ENCODE measurements at places on chromosomes 7 and 10.

DNA sequence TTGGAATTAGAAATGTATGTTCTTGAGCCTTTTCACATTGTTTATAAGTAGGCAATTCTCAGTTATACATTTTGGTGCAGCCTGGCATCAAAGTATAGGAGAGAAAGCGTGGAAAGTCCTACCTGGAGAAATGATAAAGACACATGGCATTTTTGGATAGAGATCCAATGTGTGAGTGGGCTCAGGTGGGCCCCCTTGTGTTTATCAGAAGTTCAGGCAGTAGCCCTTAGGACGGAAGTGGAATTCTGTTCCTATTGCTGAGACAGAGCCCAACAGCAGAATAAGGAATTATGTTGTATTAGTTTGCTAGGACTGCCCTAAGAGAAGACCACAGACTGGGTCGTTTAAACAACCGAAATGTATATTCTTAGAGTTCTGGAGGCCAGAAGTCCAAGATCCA lies 85.2 kb upstream of the AMPH start:
- DNase-seq, result no peak

GRCh38 chr7:95446618-95447017 lies 11.8 kb upstream of the PON2 start:
- DNase-seq, result no peak

GRCh38 chr7:16098585-16099179 lies 322.7 kb downstream of the CRPPA start:
- no peak for DNase-seq

GRCh38 chr7:119713606-119714005 lies 559.4 kb upstream of the KCND2 start:
- no peak for DNase-seq

GRCh38 chr7:152013230-152013629 lies 12.2 kb upstream of the GALNT11 start:
- DNase-seq, result no peak

GRCh38 chr7:44713680-44714335 lies 34.8 kb upstream of the ZMIZ2 start:
- no peak for DNase-seq

- DNase-seq, result no peak
Observed at GRCh38 chr7:135980665-135981180, 3.6 kb upstream of the MTPN start.

DNA sequence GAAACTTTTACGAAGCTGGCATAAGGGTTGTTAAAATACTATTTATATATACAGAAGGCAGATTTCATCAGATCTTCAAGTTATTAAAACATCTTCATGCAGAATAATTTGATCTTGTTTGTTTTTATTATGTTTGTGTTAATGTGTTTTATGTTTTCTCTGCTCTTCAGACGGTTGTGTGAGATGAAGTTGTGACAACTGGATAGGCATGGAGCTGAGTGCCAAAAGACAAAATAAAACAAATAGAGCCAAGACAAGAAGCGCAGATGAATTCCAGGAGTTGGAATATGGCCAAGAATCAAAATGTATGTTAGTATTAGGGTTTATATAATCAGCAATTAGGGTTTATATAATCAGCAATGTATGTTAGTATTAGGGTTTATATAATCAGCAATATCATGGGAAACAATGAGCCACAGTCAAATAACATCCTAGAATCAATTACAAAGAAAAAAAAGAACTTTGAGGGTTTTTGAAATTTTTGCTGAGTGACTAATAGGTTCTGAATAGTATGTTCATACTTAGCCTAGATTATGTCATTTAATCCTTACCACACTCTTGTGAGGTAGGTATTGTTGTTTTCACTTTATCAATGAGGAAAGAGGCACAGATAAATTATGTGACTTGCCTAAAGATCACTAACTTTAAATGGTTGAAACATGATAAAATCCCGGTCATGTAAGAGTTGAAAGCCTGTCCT lies 488.0 kb upstream of the STEAP1 start:
- DNase-seq, result no peak

DNA sequence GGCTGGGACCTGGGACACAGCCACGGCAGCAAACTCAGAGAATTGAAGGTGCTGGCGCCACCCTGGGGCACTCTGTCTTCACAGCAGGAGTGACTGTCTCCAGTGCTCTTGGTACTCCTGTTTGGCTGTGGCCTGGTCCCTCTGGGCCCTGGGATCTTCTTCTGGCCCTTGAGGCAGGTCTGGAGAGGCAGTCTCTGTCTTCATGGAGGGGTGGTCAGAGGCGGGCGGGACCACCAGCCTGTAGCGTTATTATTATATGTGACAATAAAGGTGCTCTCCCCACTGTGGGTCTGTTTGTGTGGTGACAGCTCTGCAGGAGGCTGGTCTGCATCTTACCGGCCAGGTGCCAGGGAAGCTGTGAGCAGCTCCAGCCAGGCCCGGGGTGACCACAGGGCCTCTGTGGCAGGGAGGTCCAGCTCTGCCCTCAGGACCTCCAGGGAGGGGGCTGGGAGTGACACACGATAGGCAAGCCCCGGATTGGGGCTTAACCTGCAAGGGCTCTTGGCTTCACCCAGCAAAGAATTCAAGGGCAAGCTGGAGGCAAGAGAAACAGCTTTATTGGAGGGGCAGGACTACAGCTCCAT lies 70.3 kb downstream of the MYL10 start:
- DNase-seq, result no peak

DNA sequence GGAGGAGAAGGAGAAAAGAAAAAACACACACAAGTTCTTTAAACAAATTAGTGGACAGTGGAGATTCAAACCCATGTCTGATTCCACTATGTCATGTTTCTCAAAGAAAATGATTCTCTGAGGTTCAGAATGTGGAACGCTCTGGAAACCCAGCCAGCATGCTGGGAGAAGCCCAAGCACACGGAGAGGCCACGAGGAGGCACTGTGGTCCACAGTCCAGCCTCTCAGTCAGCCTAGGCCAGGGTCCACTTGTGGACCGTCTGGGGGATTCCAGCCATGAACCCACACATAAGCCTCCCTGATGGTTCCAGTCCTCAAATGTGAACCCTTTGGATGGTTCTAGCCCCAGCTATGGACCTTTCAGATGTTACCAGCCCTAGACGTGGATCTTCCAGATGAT lies 73.4 kb downstream of the CAV1 start:
- no peak for DNase-seq

DNA sequence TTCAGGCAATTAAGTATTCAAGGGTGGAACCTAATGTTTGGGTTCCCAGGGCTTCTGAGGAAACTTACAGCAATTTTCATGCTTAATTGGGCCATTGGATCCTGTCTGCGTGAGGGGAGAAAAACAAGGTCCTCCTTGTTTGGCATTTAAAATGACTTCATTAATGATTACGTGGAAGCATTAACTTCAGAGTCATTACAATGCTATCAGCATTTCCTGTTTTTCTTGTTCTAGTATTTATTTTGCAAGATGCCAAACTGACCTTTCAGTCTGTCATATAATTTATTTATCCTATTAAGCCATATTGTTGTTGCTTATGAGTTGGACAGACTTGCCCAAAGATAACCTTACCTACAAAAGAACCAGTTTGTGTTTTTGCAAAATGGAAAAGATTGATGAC lies 324.1 kb upstream of the LRRN3 start:
- DNase-seq, result no peak

DNA sequence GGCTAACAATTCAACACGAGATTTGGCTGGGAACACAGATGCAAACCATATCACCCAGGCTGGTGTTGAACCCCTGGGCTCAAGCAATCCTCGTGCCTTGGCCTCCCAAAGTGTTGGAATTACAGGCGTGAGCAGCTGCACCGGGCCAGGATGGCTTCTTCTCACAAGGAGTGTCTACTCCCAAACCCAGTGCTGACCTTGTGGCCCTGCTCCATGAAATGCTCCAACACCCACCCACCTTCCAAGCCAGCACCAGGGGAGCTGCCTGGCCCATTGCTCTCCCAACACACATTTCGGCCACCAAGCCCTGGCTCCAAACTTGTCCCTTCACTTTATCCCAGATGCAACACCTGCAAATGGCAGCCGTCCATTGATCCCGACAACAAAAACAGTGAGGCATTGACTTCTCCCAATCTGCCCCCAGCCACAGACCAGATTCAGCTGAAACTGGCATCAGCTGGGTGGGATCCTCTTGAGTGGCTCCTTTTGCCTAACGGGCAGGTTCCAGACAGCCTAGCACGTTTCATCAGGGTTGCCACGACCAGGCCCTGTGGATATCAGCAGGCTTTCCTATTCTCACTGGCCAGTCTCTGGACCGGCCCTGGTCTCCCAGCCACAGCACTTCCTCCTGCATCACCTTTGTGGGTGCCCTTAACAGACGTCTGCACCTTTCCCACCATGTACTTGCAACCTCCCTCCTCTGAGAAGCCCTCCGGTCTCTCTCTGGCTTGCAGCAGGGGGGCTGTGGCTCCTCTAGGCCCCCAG lies 105.7 kb upstream of the CARD11 start:
- DNase-seq, result no peak

GRCh38 chr7:128204455-128204854 lies 36.6 kb upstream of the LEP start:
- DNase-seq, result no peak

GRCh38 chr10:79322616-79323543 lies 24.4 kb upstream of the PPIF start:
- DNase-seq, result no peak

DNA sequence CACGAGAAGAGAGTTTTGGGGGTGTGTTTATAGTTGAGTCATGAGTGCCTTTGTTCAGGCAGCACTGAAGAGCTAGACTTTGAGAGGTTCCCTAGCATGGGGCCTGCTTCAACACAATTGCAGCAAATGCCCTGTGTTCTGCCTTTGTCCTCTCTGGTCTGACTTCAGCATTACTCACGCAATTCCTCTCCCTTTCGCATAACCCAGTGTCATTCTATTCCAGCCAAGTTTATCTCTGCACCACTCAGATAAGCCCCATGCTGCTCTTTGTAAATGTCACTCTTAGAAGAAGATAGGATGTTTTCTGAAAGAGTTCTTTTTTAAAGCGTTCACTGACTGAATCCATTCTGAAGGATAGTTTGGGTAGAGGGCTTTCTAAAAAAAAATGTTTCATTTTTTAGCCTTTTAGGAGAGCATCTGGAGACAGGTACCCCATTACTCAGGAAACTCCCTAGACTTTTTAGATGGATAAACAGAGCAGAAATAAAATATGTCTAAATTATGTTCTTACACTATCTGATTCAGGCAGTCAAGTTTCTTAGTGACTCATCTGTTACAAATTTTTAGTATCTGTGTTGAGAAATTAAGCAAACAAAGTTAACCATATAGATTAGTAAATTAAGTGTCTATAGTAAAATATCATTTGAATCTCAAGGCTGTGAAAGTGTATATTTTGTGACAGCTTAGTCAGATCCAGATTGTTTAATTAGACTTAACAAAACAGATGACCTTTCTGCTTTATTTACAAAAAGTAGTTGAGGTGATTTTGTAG lies 318.5 kb downstream of the GPR158 start:
- no peak for DNase-seq

DNA sequence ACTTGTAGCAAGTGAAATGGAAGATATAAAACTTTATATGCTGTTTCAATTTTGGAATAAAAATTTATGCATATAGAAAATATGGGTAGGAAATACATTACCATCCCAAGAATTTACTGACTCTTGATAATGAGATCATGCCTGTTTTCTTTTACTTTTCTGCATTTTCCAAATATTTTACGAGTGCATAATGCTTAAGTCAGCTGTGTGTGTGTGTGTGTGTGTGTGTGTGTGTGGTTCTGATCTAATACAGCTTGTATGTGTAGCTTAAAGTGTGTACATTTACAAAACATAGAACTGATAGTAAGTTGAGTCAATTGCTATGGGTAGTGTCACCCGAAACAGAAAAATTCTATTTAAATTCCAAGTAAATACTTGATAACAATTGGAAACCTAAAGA lies 315.9 kb upstream of the LRRN3 start:
- no peak for DNase-seq

- DNase-seq, result no peak
Observed at GRCh38 chr10:131736321-131736980, 164.4 kb upstream of the PPP2R2D start.

GRCh38 chr10:1172256-1172984 lies 116.2 kb downstream of the WDR37 start:
- no peak for DNase-seq

DNA sequence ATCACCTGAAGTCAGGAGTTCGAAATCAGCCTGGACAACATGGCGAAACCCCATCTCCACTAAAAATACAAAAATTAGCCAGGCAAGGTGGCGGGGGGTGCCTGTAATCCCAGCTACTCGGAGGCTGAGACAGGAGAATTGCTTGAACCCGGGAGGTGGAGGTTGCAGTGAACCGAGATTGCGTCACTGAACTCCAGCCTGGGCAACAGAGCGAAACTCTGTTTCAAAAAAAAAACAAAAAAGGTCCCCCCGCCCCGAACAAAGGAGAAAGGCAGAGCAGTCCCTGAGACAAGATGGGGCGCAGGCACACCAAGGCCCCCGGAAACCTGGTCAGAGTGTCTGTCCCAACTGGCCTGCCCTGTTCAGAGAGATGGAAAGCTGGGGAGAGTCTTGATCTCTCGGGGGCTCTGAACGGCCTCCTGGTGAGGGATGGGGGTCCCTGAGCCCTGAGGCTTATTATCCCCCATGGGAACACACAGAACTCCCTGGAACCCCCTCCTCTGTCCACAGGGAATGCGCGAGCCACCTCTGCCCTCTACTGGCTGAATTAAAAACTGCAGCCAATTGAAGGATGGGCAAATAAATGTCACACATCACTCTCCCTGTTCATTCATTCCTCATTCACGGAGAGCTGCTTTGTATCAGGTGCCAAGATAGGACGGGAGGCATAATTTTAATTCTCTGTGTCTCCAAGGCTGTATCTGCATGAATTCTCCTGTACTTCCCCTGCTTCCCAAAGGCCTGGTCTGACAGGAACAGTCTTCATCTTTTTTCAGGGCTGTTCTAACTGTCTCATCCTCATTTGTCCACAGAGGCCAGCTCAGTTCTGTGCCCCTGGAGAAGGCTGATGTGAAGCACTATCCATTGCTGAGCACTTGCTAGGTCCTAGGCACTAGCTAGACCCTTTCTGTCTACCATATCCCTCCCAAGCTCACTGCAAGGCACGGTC lies 28.9 kb downstream of the MAT1A start:
- peak; percentile 0 for DNase-seq

GRCh38 chr7:98831641-98832221 lies 38.1 kb downstream of the TMEM130 start:
- DNase-seq, result no peak

GRCh38 chr7:13651167-13651566 lies 338.3 kb downstream of the ETV1 start:
- DNase-seq, result no peak

DNA sequence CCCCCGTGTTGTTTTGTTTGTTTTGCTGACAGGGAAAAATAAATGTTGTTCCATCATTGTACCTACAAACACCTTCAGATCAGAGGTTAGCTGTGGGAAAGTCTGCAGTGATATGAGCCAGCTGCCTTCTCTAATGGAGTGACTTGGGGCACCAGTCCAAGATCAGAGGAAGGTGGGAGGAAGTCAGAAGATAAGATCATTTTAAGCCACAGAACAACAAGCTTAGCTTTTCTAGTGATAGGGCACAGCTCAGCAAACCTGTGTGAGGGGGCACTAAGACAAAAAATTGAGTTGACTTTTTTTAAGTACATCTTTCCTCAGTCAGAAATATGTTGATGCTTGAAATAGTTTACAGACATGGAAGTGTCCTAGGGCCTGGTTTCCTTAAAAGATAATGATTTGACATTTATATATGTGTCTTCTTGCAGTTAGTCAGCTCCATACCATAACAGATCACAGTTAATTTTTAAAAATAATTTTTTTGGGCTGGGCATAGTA lies 240.3 kb upstream of the KAT6B start:
- no peak for DNase-seq

All from NCI-H2081 treated with DMSO at 0.1 percent for 48 hours (cell line).